ELF-1 (cell line): ENCODE measurements at places on chromosomes 1 and 21.

GRCh38 chr21:41802684-41803083, 35.8 kb upstream of the RIPK4 start:
- no peak for DNase-seq

GRCh38 chr1:63330331-63330916, 8.1 kb downstream of the FOXD3 start:
- peak; percentile 61 for DNase-seq

- DNase-seq = peak; percentile 43
These were observed 30.2 kb upstream of the DDX59 start for GRCh38 chr1:200699871-200700270.

GRCh38 chr21:29496337-29496736, 197.6 kb downstream of the BACH1 start:
- DNase-seq = no peak

DNA sequence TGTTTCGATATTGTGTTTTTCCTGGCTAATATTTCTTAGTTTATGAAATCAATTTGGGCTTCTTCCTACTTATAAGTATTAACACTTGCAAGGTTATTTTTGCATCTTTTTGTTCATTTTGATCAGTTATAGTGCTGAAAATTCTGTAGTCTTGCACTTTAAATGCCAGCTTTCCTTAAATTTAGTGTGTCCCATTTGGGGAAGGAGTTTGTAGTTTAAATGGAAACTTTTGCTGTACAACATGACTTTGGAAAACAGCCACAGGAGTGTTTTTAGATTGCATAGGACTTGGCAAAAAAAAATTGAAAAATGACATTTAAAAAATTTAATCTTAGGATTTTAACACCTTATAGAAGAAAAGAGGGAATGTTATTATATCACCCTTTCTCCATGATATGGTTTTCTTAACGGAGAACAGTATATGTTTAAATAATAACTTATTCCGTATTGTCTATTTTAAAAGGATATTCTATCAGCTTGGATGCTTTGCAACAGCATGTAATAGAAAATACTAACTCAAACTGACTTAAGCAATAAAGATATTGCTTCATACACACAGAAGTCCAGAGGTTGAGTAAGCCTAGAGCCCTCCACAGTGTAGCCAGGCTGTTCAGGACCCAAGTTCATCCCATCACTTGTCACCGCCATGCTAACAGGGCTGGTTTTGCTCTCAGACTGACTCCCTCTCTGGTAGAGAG, 53.8 kb downstream of the LYPLAL1 start:
- no peak for DNase-seq

GRCh38 chr1:204731985-204732575, 46.5 kb upstream of the LRRN2 start:
- no peak for DNase-seq
